Cerebellum (tissue), 4 donors: ENCODE measurements at places on chromosomes 5 and 9.

GRCh38 chr5:9479990-9480389, 65.9 kb downstream of the SEMA5A start:
- no peak for DNase-seq

DNA sequence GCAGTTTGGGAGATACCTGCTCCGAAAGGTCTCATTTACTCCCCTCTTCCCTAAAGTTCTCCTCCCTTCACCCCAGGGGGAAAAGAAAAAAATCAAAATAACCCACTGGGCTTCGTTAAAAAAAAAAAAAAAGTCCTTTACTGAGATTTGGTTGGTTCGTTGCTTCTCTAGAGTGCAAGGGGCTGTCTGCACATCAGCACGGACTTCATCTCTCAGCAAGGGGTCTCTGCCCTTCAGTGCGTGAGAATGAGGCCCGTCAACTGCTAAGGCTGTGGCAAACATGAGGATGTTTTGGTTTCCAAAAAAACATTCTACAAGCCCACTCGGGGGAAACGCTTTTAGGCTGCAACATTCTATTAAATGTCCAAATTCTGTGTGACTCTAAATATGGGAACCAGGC, 10.0 kb downstream of the BARHL1 start:
- DNase-seq = no peak

GRCh38 chr5:101788797-101789196, 507.3 kb downstream of the SLCO4C1 start:
- DNase-seq = no peak

- no peak for DNase-seq
These were observed 173.0 kb downstream of the MAST4 start for GRCh38 chr5:66769030-66769733.

- no peak for DNase-seq
These were observed 255.6 kb upstream of the SLC30A5 start for GRCh38 chr5:68838157-68838718.

- no peak for DNase-seq
These were observed 62.2 kb downstream of the COX7C start for GRCh38 chr5:86679949-86680348.

DNA sequence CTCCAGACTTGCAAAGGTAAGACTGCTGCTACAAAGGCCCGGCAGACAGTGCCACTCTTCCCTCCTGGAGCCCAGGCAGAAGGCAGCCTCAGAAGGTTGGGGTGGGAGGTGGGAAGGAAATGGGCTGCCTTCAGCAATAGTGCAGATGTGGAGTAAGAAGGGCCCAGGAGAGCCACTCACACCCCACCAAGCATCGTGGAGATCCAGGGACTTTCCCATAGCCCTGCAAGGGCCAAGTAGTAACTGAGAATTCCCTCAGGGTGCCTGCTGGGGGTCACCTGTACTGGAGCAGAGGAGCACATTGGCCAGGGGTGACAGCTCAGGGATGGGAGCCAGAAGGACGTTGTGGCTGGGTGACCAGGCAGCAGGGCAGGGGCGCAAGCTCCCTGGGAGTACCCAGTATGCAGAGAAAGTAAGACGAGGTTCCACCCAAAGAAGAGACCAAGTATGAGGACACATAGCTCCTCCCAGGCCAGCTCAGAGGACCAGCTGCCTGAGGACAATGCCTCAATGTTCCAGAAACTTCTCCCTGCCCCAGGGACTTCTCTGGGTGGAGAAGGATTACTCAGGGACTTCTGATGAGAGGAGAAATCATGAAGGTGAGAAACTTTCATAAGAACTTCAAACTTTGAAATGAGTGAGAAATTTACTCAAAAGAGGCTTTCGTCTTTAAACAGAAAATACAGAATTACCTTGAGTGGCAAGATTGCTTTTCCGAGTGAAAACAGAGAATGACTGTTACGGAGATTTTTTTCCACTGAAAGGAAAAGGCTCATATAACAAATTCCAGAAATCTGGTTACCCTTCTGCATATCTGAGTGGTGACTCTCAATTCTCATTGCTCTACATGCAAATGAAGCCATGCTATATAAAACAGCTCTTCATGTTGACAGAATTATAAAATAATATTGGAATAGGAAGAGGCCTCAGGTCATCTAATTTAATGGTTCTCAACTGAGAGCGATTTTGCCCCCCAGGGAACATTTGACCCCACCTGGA, 87.9 kb upstream of the TRIO start:
- no peak for DNase-seq

DNA sequence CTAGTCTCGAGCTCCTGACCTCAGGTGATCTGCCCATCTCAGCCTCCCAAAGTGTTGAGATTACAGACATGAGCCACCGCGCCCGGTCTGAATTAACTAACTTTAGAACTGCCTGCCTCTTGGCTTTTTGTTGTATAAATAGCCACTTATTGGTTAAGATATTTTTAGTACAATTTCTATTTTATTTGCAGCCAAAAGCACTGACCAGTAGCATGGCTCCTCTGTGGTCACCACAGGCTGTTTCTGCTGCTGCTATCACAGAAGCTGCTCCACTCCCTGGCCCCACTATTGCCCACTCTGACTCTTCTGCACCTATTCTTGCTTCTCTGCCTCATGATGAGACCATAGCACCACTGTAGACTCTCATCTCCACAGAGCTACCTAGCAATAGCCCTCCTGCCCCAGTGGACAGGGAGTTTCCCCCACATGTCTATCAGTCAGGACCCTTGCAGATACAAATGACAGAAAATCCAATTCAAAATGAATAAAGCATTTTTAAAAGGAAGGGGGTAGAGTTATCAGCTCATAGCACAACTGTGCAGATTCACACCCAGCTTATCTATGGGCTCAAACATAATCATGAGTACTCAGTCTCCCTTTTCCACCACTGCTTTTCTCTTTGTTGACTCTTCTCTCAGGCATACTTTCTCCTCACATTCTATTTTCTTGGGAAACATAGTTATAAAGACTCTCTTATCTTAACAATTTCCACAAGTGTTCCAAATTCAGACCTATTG, 151.8 kb upstream of the EPB41L4A start:
- DNase-seq = no peak

- DNase-seq = no peak
These were observed 63.6 kb upstream of the IL12B start for GRCh38 chr5:159393854-159394274.

GRCh38 chr5:181159286-181160151, 12.1 kb downstream of the OR2V2 start:
- DNase-seq = peak; percentile 86

GRCh38 chr5:68849906-68850305, 243.9 kb upstream of the SLC30A5 start:
- no peak for DNase-seq

- no peak for DNase-seq
These were observed 925.3 kb upstream of the CDH10 start for GRCh38 chr5:25570067-25570583.

DNA sequence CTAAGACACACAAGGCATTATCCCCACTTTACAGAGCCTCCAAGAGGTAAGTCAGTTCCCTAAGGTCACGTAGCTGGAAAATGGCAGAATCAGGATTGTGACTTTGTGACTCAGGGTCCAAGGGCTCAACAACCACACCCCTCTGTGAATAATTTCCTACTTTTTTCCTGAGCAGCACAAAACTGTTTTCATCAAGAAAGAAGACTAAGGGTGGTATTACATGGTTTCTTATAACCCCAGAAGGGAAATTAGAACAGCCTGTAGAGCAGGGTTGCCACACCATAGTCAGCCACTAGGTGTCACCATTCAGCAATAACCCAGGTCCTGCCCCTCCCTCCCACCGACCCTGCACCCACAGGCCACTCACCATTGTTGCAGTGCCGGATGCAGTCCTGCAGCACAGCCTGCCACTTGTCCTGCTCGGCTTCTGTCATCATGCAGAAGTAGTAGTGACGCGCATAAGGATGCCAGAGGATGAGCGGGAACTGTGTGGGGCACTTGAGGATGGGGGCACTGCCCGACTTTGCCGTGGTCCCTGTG, 72.1 kb downstream of the LRSAM1 start:
- DNase-seq = no peak

DNA sequence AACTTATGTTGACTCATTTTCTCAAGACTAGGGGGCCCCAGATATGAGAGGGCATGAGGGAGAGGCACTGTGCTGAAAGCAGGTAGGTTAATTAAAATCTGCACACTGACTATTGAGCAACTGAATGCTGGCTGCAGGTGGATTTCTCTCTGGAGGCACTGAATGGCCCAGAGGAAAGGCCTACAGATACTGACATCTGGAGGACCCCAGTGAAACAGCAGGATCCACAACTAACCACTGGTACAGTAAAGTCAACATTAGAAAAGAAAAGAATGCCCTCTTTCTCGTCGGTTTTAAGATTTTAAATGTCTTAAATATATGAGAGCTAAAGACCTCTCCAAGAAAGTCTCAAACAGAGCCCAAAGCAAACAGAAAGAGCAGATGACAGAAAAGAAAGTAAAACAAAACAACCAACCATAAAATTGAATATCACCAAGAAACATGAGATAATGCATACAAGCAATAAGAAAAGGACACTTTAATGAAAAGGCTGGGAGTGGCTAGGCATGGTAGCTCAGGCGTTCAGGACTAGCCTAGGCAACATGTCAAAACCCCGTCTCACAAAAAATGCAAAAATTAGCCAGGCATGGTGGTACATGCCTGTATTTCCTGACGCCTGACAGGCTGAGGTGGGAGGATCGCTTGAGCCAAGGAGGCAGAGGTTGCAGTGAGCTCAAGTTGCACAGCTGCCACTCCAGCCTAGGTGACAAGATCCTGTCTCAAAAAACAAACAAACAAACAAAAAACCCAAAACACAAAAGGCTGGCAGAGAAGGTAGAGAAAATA, 43.3 kb downstream of the PUM3 start:
- no peak for DNase-seq
